Activated CD8-positive, alpha-beta memory T cell treated with anti-CD3 and anti-CD28 coated beads for 1 hour (primary cell): ENCODE measurements at places on chromosomes 3 and 15.
A peak's percentile ranks its signal among the peaks of the same experiment; 100 is the strongest.

DNA sequence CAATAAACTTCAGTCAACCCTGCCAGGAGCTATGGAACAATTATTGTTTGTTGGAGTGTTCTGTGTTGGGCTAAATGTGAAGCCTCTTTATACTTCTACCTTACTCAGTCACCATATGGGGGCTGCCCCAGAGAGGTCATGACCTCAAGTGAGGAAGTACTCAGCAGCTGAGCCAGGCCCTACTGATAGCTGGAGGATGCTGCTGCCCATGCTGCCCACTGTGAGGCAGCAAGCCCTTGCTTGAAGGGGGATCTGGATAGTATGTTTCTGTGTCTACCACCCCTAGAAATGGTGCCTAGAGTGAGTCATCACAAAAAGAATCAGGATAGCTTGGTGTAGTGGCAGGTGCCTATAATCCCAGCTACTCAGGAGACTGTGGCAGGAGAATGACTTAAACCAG is 4.5 kb upstream of the RPL24 start:
- DNase-seq: no peak

- DNase-seq: no peak
Observed at GRCh38 chr15:70879401-70879800, 12.8 kb downstream of the THAP10 start.

DNA sequence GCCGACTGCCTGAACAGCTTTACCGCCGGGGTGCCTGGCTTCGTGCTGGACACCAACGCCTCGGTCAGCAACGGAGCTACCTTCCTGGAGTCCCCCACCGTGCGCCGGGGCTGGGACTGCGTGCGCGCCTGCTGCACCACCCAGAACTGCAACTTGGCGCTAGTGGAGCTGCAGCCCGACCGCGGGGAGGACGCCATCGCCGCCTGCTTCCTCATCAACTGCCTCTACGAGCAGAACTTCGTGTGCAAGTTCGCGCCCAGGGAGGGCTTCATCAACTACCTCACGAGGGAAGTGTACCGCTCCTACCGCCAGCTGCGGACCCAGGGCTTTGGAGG is 815 bp downstream of the SPINT1 start:
- DNase-seq: no peak

GRCh38 chr3:129358177-129358771 is 70.2 kb downstream of the EFCAB12 start:
- DNase-seq: no peak

DNA sequence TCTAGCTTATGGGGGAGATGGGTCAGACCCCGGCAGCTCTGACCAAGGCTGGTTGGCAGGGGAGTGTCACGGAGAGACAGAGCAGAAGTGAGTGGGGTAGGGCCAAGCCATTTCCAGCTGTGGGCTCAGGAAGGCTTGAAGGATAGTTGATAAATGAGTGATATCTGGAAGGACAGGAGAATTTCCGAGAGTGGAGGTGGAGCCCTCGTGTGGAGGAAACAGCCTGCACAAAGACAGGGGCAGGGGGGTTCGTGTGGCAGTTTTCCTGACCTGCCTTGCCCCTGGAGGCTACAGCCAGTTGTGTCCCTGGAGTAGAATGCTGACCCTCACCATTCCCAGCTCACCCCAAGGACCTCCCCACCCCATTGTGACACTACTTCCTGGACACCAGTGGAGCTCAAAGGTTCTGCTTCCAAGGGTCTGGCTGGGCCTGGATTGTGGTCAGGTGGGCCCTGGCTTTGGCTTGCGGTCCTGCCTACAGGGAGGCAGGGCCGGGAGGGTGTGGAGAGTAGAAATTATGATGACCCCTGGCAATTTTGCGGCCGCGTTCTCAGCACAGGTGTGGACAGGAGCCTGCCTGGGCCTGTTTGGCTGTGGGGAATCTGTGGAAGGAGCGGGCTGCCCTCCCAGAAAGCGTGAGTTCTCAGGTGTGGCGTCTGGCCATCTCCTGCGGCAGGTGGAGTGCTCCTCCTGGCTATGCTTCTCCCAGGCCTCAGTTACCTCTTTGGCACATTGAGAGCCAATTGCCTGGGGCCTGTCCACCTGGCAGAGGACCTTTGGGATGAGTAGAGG is at the start of gene SLC22A14:
TSS of gene SLC22A14 (plus strand) at position 400 of the 792 bp plus-strand sequence. CDS start 23,733 bp downstream, outside the sequence.
- no peak for DNase-seq

- peak; percentile 51 for DNase-seq
Observed at GRCh38 chr3:13420831-13421765, 976 bp upstream of the NUP210 start.

DNA sequence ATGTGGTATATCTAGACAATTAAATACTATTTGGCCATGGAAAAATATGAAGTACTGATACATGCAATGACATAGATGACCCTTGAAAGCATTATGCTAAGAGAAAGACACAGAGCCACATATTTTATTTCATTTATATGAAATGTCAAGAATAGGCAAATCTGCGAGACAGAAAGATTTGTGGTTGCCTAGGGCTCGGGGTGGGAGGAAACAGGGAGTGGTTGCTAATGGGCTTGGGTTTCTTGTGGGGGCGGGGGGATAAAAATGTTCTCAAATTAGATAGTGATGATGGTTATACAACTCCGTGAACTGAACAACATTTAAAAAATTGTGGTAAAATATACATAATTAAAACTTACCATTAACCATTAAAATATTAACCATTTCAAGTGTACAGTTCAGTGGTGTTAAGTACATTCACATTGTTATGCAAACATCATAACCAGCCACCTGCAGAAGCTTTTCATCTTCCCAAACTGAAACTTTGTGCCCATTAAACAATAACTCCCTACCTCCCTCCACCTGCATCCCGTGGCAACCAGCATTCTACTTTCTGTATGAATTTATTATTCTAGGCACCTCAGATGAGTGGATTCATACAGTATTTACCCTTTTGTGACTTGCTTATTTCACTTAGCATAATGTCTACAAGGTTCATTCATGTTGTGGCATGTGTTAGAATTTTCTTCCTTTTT is 24.3 kb upstream of the ANP32A start:
- no peak for DNase-seq

- DNase-seq: no peak
Observed at GRCh38 chr3:25888892-25889524, 99.1 kb downstream of the OXSM start.

DNA sequence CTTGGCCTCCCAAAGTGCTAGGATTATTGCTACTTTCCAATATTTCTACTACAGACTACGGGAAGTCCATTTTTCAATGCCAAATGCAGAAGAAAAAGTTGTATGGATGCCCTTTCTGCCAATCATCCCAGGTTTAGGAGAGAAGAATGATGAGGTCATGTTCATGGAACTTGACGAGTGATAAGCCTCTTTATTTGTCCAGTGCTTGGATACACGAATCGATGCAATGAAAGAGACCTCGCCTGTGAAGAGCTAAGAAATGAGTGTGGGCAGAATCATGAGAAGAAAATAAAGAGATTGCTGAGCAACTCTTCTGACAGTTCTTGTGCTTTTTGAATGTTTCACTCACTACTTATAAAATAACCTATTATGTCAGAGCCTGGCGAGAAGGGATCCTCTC is 996 bp upstream of the SLC28A1 start:
- no peak for DNase-seq

GRCh38 chr3:114496874-114497273 is 203.0 kb downstream of the TIGIT start:
- DNase-seq: no peak

- DNase-seq: no peak
Observed at GRCh38 chr15:66655997-66656396, 46.0 kb upstream of the SMAD6 start.

DNA sequence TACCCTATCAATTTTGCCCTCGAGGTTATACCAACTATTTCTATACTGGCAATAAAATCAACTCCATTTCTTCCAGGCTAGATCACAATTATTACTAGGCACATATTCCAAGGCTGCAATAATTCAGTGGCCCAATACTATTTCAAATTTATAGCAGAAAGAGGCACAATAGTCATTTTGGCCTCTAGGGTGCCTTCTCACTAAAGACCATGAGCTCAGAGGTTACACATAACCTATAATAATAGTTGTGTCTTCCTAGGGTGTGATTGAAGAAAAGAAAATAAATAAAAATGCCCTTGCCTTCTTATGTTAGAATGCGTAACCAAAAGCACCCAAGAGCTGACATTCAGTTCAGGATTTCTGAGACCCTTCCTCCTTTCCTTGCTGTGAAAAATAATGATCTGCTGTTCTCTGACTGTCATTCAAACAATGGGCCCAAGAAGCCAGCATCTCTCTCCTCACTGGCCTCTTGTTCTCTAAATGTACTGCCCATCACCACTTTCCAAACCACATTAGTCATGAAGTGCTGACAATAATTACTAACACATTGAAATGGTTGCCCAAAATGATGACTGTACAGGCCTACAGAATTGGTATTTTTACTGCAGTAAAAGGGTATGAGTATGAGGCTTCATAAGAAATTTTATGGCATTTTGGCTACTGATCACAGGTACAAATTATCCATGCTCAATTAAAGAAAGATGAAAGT is 244.8 kb downstream of the LRRN1 start:
- DNase-seq: no peak

DNA sequence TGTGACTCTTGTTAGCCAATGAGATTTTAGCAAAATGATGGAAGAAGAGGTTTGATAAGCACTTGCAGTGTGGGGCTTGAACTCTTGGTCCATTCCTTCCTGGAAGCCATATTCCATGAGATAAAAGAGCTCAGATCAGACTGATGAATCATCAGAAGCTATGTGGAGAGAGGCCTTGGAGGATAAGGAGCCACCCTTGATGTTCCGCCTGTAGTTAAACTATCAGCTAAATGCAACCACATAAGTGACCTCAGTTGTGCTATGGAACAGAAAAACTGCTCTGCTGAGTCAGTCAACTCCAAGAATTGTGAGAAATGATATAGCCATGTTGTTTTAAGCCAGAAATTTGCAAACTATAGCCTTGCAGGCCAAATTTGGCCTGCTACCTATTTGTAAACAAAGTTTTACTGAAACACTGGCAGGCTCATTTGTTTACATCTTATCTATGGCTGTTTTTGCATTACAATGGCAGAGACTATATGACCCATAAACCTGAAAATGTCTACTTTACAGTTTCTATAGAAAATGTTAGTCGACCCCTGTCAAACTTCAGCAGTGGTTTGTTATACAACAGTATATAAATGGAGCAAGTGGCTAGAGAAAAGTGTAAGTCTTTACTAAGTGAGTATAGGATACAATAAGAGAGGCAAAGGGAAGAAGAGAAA is 27.6 kb upstream of the GAP43 start:
- DNase-seq: no peak
